Femur (tissue), 1 donor: ENCODE measurements at places on chromosomes 13 and 19.

- no peak for DNase-seq
Measured at GRCh38 chr13:43661161-43661830, 125.5 kb downstream of the ENOX1 start.

DNA sequence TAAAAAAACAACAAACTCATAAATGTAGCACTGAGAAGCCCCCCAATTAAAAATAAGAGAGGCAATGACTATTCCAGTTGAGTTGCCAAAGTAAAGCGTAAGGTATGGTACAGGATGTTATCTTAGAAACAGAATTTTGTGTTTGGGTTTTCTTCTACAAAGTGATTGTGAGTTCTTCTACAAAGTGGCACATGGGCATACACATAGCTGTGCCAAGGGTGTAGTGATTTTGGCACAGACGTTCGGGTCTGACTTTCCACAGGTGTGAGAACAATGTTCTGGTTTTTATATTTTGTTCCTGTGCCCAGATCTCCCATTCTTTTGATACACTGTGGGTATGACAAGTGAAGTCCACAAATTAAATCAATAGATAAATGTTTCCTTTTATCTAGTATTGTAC lies 190.1 kb upstream of the CSNK1A1L start:
- DNase-seq, result no peak

GRCh38 chr13:19927117-19927748 lies 31.3 kb upstream of the ZMYM2 start:
- DNase-seq, result no peak

DNA sequence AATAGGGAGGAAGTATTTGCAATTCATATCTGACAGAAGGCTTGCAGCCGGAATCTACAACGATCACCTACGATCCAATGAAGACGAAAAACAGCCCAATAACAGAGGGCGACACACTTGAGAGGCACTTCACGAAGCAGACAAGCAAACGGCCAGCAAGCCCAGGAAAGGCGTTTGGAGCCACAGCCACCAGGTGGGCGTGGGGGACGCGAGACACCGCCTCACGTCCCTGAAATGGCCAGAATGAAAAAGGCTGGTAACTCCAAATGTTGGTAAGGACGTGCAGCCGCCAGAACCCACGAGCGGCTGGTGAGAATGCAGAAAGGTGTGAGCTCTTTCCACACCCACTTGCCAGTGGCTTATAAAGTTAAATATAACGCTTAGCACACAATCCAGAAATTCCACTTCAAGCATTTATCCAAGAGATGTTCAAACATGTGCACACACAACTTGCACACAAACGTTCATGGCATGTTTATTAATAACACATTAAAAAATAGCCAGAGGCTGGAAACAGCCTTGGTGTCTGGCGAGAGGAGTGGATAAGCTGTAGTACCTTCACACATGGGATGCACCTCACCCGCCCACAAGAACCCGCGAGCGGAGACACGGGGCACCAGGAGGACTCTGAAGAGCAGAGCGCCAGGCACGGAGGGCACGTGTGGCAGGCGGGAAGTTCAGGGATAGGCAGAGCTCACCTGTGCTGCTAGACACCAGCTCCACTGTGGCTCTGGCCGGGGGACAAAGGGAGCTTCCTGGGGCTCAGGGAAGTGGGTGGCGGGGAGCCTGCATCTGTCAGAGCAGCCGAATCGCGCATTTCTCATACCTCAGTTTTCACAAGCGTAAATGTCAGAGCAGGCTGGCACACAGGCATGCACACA lies 89.3 kb downstream of the SPACA7 start:
- no peak for DNase-seq

DNA sequence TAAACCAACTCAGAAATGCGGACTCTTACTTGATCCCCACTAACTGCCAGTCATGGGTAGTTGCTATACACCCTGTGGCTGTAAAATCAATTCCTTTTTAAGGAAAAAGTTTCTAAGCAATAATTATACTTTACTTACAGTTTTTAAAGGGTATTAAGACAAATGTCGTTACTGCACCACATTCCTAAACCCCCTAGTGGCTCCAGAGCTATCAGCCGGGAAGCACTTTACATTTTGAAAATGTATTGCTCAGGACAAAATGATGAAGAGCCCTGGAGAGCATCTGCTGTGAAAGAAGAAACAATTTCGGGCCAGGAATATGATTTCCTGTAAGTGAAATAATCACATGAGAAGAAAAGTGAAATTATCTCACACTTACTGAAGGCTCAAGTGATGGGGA lies 36.7 kb downstream of the DCLK1 start:
- DNase-seq, result no peak

- DNase-seq, result peak; percentile 42
Measured at GRCh38 chr19:18648973-18649315, 12.1 kb downstream of the KLHL26 start.

DNA sequence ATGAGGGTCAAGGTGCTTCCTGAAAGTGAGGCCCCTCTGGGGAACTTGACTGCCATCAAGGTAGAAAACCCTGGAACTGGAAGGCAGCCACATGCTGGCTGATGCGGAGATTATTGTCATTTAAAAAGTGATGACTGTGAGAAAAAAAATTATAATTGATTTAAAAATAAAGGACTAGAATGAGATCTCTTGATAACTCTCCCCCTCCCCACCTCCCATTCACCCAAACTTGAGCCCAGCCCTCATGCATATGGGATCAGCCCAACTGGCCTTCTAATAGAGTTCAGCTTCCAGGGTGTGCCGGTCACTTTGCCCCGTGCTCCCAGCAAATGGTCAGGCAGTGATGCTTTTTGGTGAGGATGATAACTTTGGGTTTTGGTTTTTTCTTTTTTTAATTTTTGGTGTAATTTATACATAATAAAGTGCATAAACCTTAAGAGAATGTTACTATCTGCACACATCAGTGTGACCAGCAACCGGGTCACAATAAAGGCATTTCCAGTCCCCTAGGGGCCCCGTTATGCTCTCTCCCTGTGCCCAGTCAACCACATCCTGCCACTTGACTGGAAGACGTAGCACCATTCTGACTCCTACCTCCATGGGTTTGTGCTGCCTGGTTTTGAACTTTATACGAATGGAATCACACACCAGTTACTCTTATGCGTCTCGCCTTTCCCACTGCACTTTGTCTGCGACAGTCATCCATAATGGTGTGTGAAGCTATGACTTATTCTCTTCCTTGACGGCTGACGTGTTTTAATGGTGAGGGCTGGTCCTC lies 187.9 kb downstream of the USP12 start:
- no peak for DNase-seq

DNA sequence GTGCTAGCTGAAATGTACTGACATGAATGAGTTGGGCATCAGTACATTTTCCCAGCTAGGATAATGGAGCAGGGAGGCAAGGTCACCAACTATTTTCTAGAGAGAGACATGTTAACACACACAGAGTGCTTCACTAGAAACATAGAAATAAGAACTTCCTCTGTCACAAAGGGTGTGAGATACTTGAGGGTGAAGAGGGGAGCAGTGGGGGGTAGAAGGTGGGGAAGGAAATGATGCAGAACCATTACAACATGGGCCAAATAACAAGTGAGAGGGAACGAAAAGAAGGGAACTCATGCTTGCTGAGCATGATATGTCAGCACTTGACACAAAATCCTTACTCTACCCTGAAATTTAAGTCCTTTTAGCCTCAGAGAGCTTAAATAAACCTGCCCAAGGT lies 87.8 kb upstream of the RFC3 start:
- DNase-seq, result no peak

DNA sequence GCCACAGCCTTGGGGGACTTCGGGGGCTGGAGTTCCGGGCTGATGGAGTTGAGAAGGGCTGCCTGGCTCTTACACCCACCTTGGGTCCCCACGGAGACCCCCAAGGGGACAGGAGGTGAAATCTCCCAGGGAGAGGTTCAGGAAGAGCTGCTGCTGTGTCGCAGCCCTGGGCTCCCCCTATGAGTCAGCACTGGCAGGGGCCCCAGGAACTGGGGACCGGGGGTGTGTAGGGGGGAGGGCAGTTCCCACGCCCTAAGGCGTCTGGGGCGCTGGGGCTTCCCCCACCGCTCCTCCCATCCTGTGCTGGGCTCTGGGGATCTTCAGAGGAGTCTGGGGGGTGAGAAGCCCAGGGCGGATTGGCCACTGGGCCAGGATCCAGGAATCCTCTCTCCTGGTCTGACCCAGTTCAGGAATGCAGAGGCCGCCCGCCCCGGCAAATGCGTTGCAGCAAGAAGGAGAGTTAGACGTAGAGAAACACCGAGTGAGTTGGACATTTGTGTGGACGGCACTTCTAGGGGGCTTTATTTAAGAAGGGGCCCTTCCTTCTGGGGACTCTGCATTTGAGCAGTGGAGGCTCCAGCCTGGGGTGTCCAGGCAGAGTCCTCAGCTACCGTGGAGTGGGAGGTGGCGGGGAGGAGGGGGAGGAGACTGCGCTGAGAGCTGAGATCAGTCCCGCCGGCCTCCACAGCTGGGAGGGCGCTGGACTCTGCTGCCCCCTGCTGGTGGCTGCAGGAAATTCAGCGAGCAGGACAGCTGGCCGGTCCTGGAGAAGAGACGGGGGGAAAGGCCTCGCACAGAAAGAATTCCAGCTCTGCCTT lies 15.0 kb upstream of the NANOS3 start:
- peak; percentile 97 for DNase-seq

- DNase-seq, result peak; percentile 95
Measured at GRCh38 chr13:44918326-44919103, 70.8 kb downstream of the NUFIP1 start.

DNA sequence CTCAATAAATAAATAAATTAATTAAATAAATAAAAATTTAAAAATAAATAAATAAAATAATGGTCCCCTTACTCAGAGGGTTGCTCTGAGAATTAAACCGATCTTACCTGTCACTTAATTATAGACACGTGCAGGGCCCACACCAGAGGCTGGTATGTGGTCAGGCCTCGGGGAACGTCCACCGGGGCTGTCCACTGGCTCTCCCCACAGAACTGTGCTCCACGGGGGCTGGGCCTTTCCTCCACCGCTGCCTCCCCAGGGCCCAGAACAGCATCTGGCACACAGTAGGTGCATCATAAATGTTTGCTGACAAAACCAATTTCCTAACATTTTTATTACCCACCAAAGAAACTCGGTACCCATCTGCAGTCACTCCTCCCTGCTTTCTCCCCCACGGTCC lies 69.2 kb downstream of the CEBPG start:
- peak; percentile 3 for DNase-seq

GRCh38 chr13:79530270-79530669 lies 49.3 kb downstream of the NDFIP2 start:
- no peak for DNase-seq

- DNase-seq, result peak; percentile 87
Measured at GRCh38 chr19:18940769-18941627, at the start of gene HOMER3. Gene HOMER3 (minus strand): TSS chr19:18941217. CDS start chr19:18938982, 2,235 bp downstream.

- no peak for DNase-seq
Measured at GRCh38 chr13:36313047-36313969, 15.7 kb upstream of the CCDC169 start.

GRCh38 chr19:46115396-46116106 lies 8.9 kb downstream of the IGFL3 start:
- no peak for DNase-seq

- no peak for DNase-seq
Measured at GRCh38 chr19:40592170-40592569, 9.0 kb upstream of the LTBP4 start.

GRCh38 chr13:85525411-85525810 lies 273.8 kb downstream of the SLITRK6 start:
- DNase-seq, result no peak

DNA sequence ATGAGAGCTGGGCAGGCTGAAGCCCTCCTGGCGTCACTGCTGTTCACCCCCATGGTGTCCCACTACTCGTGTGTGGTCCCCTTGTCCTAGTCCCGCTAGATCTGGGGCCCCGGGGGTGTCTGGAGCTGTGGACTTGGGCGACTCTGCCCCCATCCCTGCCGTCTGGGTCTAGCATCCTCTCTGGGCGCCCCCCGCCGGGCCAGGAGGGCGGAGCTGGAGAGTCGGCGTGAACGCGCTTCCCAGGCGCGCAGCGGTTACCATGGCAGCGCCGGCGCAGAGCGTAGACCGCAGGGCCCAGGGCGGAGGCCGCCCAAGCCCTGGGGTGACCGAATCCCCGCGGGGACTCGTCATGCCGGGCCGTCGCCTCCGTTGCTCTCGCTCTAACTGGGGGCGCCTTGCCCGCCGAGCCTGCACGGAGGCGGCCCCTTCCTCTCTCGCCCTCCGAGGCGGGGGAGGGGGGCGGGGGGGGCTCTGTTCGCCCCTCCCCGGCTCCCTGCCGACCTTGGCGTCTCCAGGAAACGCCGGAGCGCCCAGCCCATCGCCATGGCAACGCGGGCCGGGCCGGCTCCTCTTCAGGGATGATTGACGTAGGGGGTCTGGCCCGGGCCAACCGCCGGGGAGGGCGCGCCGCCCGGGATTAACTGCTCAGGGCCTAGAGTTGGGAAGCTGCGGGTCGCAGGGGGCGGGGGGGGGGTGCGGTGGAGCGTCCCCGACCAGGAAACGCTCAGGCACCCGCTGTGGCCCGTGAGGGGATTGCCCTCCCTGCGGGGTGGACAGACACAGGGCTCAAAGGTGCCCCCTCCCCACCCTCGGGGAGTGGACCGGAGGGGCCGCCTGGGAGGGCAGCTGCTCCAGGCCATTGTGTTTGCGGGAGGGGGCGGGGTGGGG lies 8.9 kb downstream of the ISYNA1 start:
- DNase-seq, result peak; percentile 89
